ENCODE measurements at places on chromosomes 2 and 18.

DNA sequence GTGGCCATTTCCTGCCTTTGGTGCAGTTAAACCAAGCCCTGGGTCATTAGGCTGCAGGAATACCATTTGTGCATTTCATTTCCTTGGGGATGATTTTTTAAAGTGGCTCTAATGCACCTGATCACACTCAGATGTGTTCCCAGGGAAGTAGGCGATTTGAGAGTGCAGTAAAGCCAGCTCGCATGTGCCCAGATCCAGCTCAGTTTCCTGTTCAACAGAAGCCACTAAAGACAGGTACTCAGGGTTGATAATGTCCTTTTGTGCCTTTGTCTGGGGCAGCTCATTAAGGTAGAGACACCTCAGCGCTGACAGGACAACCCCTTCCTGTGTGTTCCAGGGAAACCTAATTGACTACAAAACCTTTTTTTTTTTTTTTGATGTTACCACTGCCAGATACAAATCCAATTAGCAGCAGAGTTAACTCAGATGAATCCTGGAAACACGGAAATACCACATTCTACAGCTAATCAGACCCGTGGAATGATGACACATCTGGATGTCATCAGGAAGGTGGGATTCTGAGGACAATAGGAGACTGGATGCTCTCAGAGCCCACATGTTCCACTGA lies 15.2 kb upstream of the CHRNA1 start:
- DNase-seq = peak; percentile 66

DNA sequence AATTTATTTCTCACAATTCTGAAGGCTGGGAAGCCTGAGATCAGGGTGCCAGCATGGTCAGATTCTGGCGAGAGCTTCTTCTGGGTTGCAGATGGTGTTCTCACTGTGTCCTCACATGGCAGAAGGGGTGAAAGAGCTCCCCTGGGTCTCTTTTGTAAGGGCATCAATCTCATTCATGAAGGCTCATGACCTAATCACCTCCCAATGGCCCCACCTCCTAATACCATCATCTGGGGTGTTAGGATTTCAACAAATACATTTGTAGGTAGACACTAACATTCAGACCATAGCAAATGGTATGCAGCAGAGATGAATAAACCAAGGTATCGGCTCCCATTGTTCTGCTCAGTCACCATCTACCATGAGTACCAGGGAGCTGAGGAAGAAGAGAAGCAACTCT lies 32.7 kb downstream of the YPEL5 start:
- no peak for DNase-seq

DNA sequence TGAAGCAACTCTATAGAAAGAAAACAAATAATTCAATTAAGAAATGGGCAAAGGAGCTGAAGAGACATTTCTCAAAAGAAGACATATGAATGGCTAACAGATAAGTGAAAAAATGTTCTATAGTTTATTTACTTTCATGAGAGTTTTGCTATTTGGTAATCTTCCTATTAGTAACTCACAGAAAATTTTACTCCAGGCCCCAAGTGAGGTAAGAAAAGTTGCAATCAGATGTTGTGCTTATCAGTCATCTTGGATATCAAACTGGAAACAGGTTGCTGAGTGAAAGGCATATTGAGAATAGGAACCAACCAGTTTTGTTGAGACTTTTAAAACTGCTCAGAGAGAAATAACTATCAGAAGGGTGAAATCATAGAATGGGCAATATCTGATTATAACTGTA lies 1179.0 kb upstream of the ACVR2A start:
- no peak for DNase-seq

- peak; percentile 93 for DNase-seq
Observed at GRCh38 chr2:237254369-237254861, 159.5 kb downstream of the COL6A3 start.

GRCh38 chr18:13611601-13612195 lies 114.7 kb downstream of the FAM210A start:
- DNase-seq = peak; percentile 14

DNA sequence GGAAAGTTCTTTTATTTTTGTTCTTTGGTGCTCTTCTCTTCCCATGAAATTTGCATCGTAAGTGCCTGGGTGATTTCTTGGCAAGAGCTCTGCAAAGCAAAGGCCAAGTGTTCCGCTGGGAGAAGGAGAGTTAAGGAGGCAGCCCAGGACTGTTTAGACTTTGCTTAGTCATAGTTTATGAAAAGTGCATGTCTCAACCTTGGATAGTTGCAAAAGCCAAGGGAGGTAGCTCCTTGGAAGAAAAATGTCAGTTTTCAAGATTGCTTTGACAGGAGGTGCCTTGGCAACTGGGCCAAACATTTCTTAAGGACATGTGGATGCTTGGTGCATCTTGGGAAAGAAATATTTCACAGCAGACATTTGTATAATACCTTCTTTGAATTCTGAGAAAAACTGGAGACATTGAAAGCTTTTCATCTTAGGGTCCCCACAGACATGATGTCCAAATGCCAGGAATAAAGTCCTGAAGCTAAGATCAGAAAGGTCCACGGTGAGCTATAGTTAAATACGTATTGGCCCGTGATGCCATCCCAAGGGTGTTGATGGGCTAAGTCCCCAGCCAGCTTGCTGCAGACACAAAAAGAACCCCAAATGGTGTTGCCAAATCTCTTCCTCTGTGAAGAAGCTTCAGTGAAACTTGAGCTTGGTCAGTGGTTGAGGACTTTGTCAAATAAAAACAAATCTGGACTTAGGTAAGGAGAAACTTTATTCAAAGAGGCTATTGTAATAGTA lies 96.3 kb upstream of the THUMPD2 start:
- peak; percentile 96 for DNase-seq

DNA sequence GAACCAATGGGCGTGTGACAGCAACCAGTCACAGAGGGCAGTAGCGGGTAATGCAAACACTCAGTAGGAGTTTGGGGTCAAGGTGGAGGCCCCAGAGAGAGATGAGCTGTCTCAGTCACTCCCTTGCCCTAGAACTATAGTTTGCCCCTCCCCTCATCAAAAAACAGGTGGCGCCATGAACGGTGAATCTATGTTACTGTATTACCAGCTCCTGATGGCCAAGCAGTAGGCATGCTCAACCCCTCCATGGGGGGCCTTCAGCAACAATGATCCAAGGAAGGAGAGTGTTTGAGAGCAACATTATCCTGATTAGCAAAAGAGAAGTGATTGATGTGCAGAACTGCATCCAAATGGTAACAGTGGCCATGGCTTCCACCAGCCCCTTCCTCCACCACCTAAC lies 30.4 kb downstream of the TRABD2A start:
- no peak for DNase-seq

GRCh38 chr18:45588376-45589355 lies 26.6 kb upstream of the SLC14A2 start:
- DNase-seq = peak; percentile 78

Measured in fibroblast of mammary gland (primary cell).